ENCODE measurements at places on chromosomes 11 and 22.

- DNase-seq: no peak
These were observed 3.0 kb downstream of the RDX start for GRCh38 chr11:110293389-110293788.

DNA sequence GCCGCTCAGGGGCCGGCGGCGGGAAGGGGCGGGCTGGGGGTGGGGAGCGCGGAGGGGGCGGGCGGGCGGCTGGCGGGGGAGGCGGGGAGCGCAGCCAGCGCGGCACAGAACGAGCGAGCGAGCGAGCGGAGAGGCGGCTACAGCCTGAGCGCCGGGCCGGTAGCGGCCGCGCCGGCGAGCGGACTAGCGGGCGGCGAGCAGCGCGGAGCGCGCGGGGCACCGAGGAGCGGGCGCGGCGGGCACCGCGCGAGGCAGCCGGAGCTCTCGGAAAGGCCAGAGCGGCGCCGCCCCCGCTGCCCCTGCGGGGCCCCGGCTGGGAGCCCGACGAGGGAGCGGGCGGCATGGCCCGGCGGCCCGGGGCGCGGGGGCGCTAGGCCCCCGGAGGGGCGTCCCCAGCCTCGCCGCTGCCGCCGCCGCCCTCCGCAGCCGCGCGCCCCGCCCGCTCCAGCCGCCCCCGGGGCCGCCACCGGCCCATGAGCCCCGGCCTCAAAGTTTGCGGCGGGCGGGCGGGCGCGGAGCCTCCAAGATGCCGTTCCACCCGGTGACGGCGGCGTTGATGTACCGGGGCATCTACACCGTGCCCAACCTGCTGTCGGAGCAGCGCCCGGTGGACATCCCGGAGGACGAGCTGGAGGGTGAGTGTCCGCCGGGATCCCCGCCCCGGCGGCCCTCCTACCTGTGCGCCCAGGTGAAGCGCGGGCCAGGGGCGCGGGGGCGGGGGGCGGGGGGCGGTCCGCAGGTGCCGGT, at the start of gene CABP7:
Gene CABP7, plus strand, starts transcription at position 105 of the 747 bp plus-strand sequence. Its CDS starts 422 bp downstream, at position 527.
- no peak for DNase-seq

GRCh38 chr22:41816241-41816640, 15.8 kb downstream of the CCDC134 start:
- no peak for DNase-seq

- no peak for DNase-seq
These were observed 4.6 kb upstream of the MRGPRG start for GRCh38 chr11:3222941-3223915.

DNA sequence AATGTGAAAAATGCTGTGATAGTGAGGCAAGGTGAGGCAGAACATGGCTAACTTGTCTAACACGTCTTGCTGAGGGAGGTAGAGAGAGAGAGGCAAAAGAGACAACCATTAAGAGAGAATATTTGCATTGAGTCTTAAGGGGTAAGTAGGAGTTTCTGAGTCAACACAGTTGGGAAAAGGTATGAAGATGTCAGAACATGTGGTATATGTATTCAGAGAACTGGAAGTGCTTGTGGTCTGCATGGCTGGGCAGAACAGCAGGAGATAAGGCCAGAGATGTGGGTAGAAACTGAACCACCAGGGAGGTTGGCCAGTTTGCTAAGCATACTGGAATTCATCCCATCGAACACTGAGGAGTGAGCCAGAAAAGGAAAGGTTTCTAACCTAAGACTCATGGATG, 25.0 kb upstream of the SLC5A1 start:
- no peak for DNase-seq

DNA sequence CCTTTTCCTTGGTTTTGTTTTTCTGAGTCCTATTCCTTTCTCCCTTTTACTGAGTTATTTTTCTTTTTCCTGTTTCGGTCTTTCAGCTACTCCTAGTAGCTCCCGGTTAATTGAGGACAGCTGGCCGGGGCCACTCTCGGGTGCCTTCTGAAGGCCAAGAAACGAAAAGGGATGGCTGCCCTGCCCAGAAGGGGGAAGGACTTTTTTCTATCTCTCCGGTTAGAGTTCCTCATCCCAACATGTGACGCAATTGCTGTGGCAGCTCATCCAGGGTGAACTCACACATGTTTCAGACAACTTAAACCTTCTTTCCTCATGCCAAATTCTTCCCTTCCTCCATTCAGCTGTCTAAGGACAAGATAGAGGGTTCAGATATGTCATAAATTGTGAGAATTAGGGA, 83.6 kb downstream of the PIWIL4 start:
- DNase-seq: no peak

GRCh38 chr11:91906871-91907624, 317.6 kb upstream of the FAT3 start:
- no peak for DNase-seq

DNA sequence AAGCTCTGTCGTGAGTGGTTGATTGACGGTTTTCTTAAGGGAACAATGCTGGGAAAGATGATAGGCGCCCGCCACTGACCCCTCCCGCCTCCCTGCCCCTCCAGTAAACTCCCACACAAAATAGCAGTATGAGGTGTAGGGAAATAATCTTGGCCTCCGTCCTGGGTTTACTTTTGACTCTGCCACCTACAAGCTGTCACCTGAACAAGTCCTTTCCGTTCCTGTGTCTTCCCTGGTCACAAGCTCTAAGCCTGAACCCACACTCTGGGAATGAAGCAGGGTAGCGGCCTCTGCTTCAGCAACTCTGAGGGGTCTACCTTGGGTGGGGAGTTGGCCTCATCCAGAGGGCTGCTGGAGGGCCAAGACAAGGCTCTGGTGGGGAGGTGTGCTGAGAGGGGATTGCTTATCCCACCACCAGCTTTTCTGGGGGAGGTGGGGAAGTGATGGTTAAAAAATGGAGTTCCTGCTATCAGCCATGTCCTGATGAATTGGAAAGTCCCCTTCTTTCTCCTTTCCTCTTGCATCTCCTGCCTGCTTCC, 87.8 kb downstream of the CEP164 start:
- DNase-seq: no peak
